ENCODE measurements at places on chromosomes 13 and 19.

GRCh38 chr13:65154661-65155447 is 2075.3 kb downstream of the PCDH9 start:
- DNase-seq = no peak

GRCh38 chr13:36382030-36382429 is 35.8 kb upstream of the SPART start:
- no peak for DNase-seq

- DNase-seq = no peak
Observed at GRCh38 chr13:50611117-50611781, 232.2 kb downstream of the DLEU7 start.

DNA sequence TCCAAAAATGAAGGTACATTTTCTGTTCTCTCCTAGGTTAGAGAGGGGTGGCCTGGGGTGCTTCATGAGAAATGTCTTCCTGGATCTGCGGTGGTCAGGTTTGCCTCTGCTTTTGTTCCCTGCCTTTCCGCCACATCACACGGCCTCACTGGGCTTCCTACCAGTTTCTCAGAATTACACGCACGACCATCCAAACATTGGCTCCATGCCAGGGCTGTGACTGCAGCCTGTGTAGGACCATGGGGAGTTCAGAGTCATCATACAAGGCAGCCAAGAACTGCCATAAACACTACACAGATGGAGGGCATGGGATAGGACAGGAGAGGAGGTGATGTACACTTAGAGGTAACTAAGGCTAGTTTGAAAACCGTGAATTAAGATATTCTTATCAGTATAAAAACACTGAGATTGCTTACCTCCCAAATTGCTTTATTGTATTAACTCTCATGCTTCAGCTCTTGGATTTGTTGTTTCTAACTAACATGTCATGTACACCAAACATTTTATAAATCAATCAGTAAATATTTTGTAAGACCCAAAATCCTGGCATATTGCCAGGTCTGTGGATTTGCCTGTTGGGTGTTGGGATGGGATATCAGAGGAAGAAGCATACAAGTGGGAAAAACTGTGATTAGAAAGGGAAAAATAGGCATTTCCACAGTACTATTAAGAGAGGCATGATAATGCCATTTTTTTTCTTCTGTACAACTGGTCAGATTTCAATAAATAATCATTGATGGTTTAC is 45.2 kb downstream of the CDADC1 start:
- DNase-seq = no peak

GRCh38 chr19:38700902-38701454 is 43.3 kb downstream of the CAPN12 start:
- no peak for DNase-seq

- DNase-seq = no peak
Observed at GRCh38 chr19:58304748-58305064, 471 bp upstream of the ERVK3-1 start.

- no peak for DNase-seq
Observed at GRCh38 chr13:73809561-73809960, 324.6 kb downstream of the KLF12 start.

GRCh38 chr19:45616704-45617017 is 14.6 kb upstream of the GPR4 start:
- DNase-seq = no peak

- DNase-seq = no peak
Observed at GRCh38 chr13:65985612-65986011, 1244.5 kb downstream of the PCDH9 start.

- no peak for DNase-seq
Observed at GRCh38 chr19:2611483-2612464, 90.7 kb downstream of the GNG7 start.

- no peak for DNase-seq
Observed at GRCh38 chr13:110283736-110284517, 23.0 kb downstream of the COL4A1 start.

DNA sequence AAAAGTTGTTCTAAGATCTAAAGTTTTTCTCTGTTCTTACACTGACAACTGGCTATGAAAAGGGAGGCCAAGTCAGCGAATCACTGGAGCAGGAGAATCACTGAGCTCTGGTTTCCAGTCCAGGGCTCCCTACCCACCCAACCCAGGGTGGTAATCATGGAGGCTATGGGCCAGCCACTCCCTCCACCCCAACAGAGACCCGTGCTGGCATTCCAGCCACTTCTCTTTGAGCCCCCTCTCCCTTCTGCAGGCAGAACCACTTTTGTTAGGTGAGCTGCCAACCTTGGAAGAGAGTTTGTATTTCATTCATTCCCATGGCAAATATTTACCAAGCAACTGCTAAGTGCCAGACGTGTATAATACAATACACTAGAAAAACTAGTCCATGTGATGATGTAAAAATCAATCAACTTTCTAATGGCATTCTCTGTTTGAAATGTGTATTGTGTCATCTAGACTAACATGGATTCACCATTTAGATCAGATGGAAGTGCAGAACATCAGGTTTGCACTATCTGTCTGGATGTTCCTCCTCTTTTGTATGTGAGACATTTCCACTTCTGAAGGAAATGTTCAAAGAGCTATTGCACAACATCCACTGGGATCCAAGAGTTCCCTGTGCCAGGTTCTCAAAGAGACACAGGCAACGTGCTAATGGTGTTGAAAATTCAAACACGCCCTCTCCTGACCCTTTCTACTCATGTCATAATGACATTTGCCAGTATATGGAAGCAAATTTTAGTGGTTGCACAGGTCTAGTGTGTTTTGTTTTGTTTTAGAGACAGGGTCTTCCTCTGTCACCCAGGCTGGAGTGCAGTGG is 5.3 kb downstream of the MLNR start:
- no peak for DNase-seq

- DNase-seq = no peak
Observed at GRCh38 chr19:11192957-11193939, 4.1 kb downstream of the KANK2 start.

GRCh38 chr13:107743100-107743499 is 472.2 kb downstream of the LIG4 start:
- DNase-seq = no peak

DNA sequence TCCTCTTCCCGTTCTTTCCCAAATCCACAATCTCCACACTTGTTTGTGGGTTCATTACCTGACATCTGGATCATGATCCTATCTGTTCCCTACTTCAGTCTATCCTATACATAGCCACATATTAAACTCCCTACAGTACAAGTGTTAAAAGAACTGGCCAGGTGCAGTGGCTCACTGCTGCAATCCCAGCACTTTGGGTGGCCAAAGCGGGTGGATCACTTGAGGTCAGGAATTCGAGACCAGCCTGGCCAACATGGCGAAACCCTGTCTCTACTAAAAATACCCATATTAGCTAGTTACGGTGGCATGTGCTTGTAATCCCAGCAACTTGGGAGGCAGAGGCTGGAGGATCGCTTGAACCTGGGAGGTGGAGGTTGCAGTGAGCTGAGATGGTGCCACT is 88.3 kb downstream of the TM9SF2 start:
- DNase-seq = no peak

DNA sequence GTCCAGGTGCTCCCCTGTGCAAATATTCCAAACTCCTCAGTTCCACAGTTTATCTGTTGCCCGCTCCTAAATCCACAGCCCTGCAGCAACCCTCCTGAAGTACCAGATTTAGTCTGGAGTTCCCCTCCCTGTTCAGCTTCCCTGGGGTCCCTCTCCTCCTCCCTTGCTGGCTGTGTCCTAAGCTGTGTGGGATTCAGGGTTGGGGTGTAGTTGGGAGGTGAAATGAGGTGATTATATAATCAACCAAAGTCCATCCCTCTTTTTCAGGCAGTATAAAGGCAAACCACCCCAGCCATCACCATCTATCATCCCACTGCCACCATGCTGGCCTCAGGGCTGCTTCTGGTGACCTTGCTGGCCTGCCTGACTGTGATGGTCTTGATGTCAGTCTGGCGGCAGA is at the start of gene CYP2A13:
Gene CYP2A13 (plus strand): TSS at position 301 of the 400 bp plus-strand sequence. CDS start 21 bp downstream, at position 322.
- no peak for DNase-seq

DNA sequence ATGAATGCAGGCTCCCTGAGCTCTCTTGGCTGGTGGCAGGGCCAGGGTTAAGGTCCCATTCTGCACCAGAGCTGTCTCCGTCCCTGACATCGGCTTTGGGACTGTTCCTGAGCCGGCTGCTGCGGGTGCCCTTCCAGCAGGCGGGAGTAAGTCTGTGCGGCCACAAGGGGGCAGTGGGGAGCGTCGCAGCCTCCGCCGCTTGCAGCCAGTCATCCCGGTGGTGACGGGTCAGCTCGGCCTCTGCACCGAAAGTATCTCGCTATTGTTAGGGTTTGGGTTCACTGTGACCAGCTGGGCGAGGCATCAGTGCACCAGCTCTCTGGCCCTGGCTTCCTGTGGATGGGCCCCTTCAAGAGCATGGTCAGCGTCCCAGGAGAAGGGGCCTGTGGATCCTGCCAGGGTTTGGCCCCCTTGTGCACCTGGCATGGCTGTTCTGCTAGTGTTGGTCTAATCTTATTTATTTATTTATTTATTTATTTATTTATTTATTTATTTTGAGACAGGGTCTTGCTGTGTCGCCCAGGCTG is 15.1 kb downstream of the NDUFB7 start:
- DNase-seq = peak; percentile 76

- DNase-seq = no peak
Observed at GRCh38 chr13:114222461-114222968, 12.2 kb upstream of the CDC16 start.

- no peak for DNase-seq
Observed at GRCh38 chr13:60482012-60482411, 85.0 kb downstream of the TDRD3 start.

GRCh38 chr13:67630640-67631039 is 400.5 kb upstream of the PCDH9 start:
- no peak for DNase-seq

GRCh38 chr13:102191951-102192502 is 209.8 kb downstream of the FGF14 start:
- DNase-seq = no peak

- no peak for DNase-seq
Observed at GRCh38 chr19:29952646-29953045, 10.6 kb downstream of the URI1 start.
